A549 treated with AZD2906 at 1 μM for 4 hours (cell line): ENCODE measurements at places on chromosomes 1 and 21. TPM values are rescaled to one million over a fixed set of nuclear protein-coding genes. Genes with fewer than 3 reads are reported as not detected.

Gene PDPN
- 0.10 TPM in 1 of 5 replicates, not detected in the others for total RNA-seq

Gene PDE4B
- 4.5 to 6.1 TPM (median 5.2 TPM) in 5 replicates for total RNA-seq

Gene SPRR2B
- not detected in 5 replicates for total RNA-seq

Gene SLC6A17
- 5.3 to 5.9 TPM (median 5.6 TPM) in 5 replicates for total RNA-seq

Gene S100A5
- total RNA-seq: 0.88 to 1.2 TPM (median 1.0 TPM) in 5 replicates

Gene SLC35F3
- 3.9 to 5.3 TPM (median 5.1 TPM) in 5 replicates for total RNA-seq

Gene RGS8
- total RNA-seq: not detected in 5 replicates

Gene PODN
- 0.02 TPM in 1 of 5 replicates, not detected in the others for total RNA-seq

Gene THEM5
- 0.06 TPM in 1 of 5 replicates, not detected in the others for total RNA-seq

Gene S100A4
- 1,598 to 1,843 TPM (median 1,619 TPM) in 5 replicates for total RNA-seq

Gene GJB3
- total RNA-seq: 10.4 to 19.8 TPM (median 16.5 TPM) in 5 replicates

Gene KRTAP12-2
- total RNA-seq: not detected in 5 replicates

Gene ANKRD35
- 0.03 to 0.06 TPM (median 0.03 TPM) in 4 of 5 replicates, not detected in the other for total RNA-seq

Gene PLEKHA6
- total RNA-seq: 30.7 to 35.1 TPM (median 33.3 TPM) in 5 replicates

Gene HENMT1
- total RNA-seq: 3.8 to 4.4 TPM (median 4.0 TPM) in 5 replicates

Gene USP16
- total RNA-seq: 19.7 to 26.6 TPM (median 20.0 TPM) in 5 replicates

Gene PGLYRP3
- total RNA-seq: not detected in 5 replicates

Gene GUCA2B
- total RNA-seq: 0.20 to 0.49 TPM (median 0.37 TPM) in 5 replicates

Gene IKBKE
- 5.1 to 6.6 TPM (median 5.5 TPM) in 5 replicates for total RNA-seq
